ENCODE measurements at places on chromosomes 1 and 21. TPM values are rescaled to one million over a fixed set of nuclear protein-coding genes. Genes with fewer than 3 reads are reported as not detected.

AXDND1 gene
- polyA plus RNA-seq = 0.31 TPM

HAO2 gene
- polyA plus RNA-seq = not detected

FMO2 gene
- polyA plus RNA-seq = 5.2 TPM

RAB7B gene
- 3.4 TPM for polyA plus RNA-seq

FABP3 gene
- polyA plus RNA-seq = 39.8 TPM

CLEC20A gene
- not detected for polyA plus RNA-seq

KLHDC7A gene
- polyA plus RNA-seq = 1.9 TPM

SSX2IP gene
- polyA plus RNA-seq = 2.7 TPM

CFHR2 gene
- polyA plus RNA-seq = not detected

IFNAR2 gene
- polyA plus RNA-seq = 21.4 TPM

VASH2 gene
- 0.26 TPM for polyA plus RNA-seq

LRRN2 gene
- 0.97 TPM for polyA plus RNA-seq

GFI1 gene
- polyA plus RNA-seq = 0.59 TPM

DYNLT5 gene
- polyA plus RNA-seq = 4.5 TPM

XKR8 gene
- polyA plus RNA-seq = 11.5 TPM

TIE1 gene
- polyA plus RNA-seq = 20.5 TPM

UBE4B gene
- polyA plus RNA-seq = 9.9 TPM

KRTAP24-1 gene
- polyA plus RNA-seq = not detected

CR1L gene
- 0.28 TPM for polyA plus RNA-seq

FOXD2 gene
- polyA plus RNA-seq = 0.16 TPM

TNFRSF9 gene
- polyA plus RNA-seq = 2.0 TPM

CELA2A gene
- 0.20 TPM for polyA plus RNA-seq

FCMR gene
- polyA plus RNA-seq = 3.6 TPM

SPATA6 gene
- polyA plus RNA-seq = 4.1 TPM

POU3F1 gene
- polyA plus RNA-seq = 0.04 TPM

SLAMF7 gene
- polyA plus RNA-seq = 69.4 TPM

S1PR1 gene
- 35.2 TPM for polyA plus RNA-seq

IGFN1 gene
- 0.25 TPM for polyA plus RNA-seq

HENMT1 gene
- polyA plus RNA-seq = 7.8 TPM

SF3B4 gene
- polyA plus RNA-seq = 38.3 TPM

NCF2 gene
- polyA plus RNA-seq = 49.6 TPM

COA7 gene
- 4.9 TPM for polyA plus RNA-seq

NECTIN4 gene
- 8.1 TPM for polyA plus RNA-seq

VTCN1 gene
- 0.84 TPM for polyA plus RNA-seq

PCAT6 gene
- polyA plus RNA-seq = 1.8 TPM

ESPN gene
- 3.6 TPM for polyA plus RNA-seq

AMY1B gene
- 15.6 TPM for polyA plus RNA-seq

TNNI3K gene
- polyA plus RNA-seq = 0.41 TPM

NPL gene
- polyA plus RNA-seq = 78.6 TPM

CFAP107 gene
- polyA plus RNA-seq = 2.4 TPM

AGL gene
- polyA plus RNA-seq = 4.3 TPM

LIPI gene
- polyA plus RNA-seq = not detected

CDK18 gene
- 21.0 TPM for polyA plus RNA-seq

USH2A gene
- under 0.01 TPM for polyA plus RNA-seq

GBP6 gene
- polyA plus RNA-seq = 0.61 TPM

OPN3 gene
- 17.3 TPM for polyA plus RNA-seq

GOLPH3L gene
- polyA plus RNA-seq = 13.8 TPM

LIN28A gene
- not detected for polyA plus RNA-seq

TBX15 gene
- polyA plus RNA-seq = 0.20 TPM

PPIAL4G gene
- 0.02 TPM for polyA plus RNA-seq

GCSAML gene
- polyA plus RNA-seq = 0.18 TPM

LCE4A gene
- polyA plus RNA-seq = not detected

KLF17 gene
- 0.14 TPM for polyA plus RNA-seq

IL10 gene
- polyA plus RNA-seq = 37.3 TPM

SH2D2A gene
- 1.1 TPM for polyA plus RNA-seq

AADACL4 gene
- polyA plus RNA-seq = not detected
